ENCODE measurements at places on chromosomes 5 and 9.

DNA sequence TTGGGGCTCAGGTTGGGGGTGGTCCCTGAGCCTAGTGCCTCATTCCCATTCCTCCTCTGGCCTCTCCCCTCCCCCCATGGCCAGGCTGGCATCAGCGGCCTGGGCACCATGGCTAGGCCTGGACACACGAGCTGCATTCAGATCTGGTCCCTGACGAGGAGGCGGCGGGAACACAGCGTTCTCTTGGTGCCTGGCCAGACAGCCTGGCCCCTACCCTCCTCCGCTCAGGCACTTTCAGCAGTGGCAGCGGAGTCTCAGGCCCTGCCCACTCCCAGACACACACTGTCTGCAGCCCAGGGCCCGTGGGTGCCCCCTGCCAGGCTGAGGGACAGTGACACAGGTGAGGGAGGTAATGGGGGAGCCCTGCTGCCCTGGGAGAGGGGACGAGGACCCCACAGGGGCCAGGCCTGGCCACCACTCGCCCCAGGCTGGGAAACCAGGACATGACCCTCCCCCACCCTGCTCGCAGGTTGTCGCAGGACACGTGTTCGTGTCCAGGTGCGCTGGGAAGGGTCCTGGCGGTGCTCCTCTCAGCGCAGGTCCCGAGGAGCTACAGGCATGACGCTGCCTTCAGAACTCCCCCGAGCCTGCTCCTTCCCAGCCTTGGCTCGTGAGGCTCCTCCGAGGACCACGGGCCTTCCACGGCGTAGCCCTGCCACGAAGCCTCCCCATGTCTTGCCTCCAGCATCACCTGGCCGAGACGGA, 19.9 kb upstream of the UBAC1 start:
- DNase-seq: no peak

DNA sequence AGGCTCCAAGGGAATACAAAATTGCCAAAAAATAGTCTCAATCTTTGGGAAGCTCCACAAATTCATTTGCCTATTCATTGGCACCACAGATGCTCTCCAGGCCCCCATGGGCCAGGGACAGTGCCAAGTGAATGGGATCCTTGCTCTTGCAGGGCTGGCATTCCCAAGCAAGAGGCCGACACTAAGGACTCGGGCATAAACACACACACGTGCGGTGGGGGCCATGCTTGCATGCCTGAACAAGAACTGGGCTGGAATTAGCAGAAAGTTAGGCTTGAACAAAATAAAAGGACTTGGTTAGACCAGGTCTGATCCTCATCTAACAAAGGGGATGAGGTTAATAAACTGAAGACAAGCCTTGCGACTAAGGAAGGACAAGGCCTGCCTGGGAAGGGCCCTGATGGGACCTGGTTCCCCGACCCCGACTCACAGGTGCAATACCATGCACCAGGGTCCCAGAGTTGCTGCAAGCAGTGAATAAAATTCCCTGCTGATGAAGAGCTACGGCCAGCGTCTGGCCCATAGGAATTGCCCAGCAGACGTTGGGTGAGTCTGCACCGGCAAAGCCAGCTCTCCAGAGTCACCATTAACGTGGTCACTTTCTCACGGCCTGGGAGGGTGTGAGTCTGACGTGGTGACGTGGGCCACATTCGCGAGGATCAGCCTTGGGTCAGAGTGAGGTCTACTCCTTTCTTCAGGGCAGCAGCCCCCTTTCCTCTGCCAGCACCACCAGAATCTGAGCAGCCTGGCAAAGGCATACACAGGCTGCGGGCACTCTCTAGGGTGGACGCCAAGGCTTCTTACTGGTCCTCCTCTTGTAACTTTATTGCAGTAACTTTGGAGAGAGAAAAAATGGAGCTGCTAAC, 77.4 kb upstream of the FCN1 start:
- no peak for DNase-seq

GRCh38 chr5:91027405-91028139, 355.5 kb downstream of the ARRDC3 start:
- no peak for DNase-seq

DNA sequence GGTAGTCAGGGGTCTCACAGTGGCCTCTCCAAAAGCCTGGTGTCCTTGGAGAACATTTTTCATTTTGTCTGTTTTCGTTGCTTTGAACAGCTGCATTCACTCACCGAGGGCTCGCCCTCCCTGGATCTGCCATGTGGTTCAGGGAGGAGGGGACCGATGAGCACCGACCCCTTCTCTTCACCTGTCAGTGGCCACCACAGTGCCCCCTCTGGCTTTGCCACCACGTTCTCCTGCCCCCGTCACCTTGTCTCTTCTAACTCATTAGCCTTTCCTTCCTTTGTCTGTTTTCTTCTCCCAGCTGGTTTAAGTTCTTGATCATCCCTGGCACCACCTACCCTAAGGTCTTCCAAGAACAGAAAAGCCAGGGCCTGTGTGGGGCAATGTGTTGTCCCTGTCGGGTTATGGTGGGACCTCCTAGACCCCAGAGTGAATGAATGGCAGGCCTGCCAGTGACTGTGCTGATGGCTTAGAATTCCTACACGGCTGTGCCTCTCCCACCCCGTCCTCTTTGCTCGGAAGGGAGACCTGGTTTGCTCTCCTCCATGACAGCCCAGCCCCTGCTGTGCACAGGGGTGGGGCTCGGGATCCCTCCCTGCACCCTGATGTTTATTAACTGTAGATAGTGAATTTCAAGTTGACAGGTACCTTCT, 90.0 kb downstream of the ANKRD33B start:
- no peak for DNase-seq

DNA sequence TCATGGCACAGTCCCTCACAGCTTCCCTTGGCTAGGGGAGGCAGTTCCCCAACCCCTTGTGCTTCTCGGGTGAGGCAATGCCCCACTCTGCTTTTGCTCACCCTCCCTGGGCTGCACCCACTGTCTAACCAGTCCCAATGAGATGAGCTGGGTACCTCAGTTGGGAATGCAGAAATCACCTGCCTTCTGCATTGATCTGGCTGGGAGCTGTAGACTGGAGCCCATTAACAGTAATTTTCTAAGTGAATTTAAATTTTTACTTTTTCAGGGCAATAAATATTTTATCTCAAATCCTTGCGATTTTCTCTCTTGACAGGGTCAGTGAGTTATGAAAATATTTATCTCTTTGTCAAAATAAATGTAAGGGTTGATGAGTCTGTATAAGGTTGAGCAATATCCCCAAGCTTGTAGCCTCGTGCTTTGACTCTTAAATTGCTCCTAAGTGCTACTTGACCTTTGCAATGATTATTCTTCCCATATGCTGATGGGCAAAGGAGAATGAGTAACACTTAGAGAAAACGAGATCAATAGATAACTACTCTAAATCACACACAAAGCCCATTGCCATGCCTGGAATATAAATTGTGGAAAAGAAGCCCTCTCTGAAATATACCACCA, 82.1 kb upstream of the MOCS2 start:
- no peak for DNase-seq

DNA sequence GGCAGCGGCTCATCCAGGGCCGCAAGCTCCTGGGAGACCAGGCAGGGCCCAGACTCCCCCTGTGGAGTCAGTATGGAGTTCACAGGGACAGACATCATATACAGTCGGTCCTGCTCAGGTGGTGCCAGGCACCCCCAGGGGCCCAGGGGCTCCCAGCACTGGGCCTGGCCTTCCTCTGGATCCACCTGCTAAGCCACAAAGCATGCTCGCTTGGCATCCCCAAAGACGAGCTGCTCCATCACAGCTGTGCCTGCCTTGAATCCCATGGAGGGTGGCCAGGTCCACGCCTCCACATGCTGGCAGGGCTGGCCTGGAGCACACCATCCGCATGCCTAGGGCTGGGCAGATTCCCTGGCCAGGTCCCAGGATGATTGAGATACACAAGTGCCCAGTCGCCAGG, 4.6 kb downstream of the BICD2 start:
- no peak for DNase-seq

DNA sequence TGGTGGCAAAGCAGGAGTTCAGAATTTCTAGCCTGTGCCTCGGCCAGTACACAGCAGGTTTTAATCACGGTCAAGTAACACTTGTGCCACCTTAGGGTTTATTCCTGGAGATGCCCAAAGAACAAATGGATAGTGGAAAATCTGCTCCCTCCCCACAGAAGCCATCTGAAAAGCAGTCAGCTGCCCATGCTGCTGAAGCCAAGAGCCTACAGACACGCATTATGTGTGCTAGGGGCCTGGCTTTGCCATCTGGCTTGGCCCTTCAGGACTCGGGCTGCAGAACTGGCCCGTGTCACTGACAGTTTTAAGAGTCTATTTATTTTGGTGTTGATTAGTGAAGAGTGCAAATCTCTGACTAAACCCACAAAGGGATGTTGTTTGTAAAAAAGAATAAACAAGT, 11.1 kb downstream of the ARSB start:
- no peak for DNase-seq

Measured in stimulated activated CD4-positive, alpha-beta T cell treated with anti-CD3 and anti-CD28 coated beads, TNF-alpha, amount 100 ng/mL, for 24 hours (primary cell).